ENCODE measurements at places on chromosomes 3 and 15.
A peak's percentile ranks its signal among the peaks of the same experiment; 100 is the strongest.

GRCh38 chr3:23856286-23856685 is 50.5 kb downstream of the UBE2E1 start:
- DNase-seq, result no peak

DNA sequence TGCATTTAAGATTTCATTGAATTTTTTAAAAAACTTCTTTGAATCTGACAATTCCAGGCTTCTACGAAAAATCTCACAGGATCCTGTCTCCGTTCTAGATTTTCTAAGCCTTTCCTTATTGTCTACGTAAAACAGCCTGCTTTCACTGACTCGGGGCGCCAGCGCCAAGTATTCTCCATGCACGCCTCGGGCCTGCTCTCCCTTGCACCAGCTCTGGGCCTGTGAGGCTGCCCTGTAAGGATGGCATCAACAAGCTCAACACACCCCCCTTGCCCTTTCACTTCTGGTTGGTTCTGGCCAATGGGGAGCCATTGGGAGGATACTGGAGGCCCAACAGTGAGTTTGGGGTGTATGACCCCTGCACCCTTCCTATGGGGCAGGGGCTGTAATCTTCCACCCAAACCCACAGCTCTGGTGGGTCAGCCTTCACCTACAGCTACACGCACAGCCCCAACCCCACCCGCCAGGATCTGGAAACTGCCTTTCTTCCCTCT is 47.8 kb downstream of the SLC41A3 start:
- no peak for DNase-seq

DNA sequence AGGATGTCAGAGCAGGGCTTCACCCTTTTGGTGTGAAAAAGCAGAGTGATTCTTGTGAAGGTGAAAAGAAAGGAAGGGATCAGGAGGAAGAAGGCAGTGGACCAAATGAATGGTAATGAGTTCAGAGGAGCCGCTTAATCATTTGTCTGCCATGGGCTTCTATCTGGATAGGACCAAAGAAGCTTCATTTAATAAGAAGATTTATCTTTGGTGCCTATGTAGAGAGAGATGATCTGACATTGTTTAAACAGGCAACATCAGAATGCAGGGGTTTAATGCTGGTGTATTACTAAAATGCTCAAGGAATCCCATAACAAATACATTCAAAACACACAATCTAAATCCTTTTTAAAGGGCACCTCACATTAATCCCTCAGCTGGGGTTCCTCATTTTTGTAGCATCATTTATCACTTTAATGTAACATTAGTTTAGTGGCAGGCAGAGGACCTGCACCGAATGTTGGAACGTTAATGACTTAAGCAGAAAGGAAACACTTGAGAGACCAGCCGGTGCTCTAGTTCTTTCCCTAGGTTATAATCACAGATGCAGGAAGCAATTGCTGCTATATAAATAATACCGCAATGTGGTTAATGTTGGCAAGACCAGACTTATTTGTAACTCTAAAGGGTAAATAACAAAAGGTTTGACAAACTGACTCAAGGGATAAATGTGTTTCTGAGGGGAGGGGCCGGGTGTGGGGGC is 27.9 kb upstream of the IL1RAP start:
- no peak for DNase-seq

DNA sequence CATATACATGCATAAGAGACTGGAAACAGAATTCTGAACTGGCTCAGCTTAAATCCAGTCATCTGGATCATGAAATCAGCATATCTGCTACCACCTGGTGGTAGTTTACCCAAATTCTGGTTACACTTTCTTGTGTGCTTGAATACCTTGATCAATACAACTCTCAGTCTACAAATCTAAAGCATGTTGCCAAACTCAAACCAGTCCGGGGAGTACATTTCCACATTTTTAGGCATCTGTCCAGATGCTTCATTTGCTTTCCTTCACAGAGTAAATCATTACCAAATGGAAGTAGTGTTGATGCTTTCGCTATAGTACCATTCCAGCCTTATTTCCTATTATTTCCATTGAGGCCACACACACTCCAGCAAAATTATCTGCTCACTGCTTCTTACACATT is 126.4 kb downstream of the P2RY1 start:
- DNase-seq, result peak; percentile 19

DNA sequence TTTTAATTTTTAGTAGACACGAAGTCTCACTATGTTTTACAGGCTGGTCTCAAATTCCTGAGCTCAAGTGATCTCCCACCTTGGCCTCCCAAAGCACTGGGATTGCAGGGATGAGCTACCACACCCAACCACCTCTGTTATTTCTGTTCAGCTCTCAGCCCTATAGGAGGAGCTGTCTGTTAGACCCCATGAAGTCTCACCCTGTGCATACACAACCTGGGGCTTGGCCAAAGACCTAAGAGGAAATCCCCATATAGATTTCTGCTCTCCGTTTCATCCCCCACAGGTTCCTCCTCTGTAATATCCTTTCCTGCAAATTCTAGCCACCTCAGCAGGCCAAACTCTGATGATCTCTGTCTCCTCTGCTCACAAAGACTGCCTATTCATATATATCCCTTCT is 56.6 kb upstream of the CTDSPL2 start:
- DNase-seq, result no peak

DNA sequence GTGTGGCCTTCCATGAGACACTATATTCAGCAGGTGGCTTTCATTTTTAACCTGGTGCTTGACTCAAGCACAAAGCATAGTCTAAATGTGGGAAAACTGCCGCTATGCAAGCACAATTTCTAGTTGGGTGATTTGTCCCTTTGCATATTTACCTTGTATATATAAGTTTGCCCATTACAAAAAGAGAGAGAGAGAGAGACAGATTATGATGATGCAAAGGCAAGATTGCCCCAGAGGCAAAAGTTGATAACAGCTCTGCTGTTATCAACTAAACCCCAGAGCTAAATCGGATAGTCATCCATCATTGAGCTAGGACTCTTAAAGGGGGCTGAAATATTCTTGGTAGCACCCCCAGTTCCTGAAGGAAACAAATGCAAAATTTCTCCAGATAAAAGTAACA is 141.5 kb downstream of the AQP9 start:
- DNase-seq, result no peak

All from HepG2 (cell line).